ENCODE measurements at places on chromosomes 3 and 15. TPM values are rescaled to one million over a fixed set of nuclear protein-coding genes. Genes with fewer than 3 reads are reported as not detected.

The DZIP1L gene
- total RNA-seq = 28.1 TPM

The IL17RE gene
- total RNA-seq = 1.7 TPM

The MOBP gene
- total RNA-seq = not detected

The SLC28A1 gene
- total RNA-seq = not detected

GRCh38 chr3:143222505-143222904, 102.9 kb downstream of the CHST2 start:
- DNase-seq = no peak

GRCh38 chr15:66779331-66780009, 77.4 kb downstream of the SMAD6 start:
- DNase-seq = no peak
